Bone marrow (tissue), 2 donors: ENCODE measurements at places on chromosomes 4 and X.

GRCh38 chr4:113636438-113636818 is 125.1 kb downstream of the CAMK2D start:
- DNase-seq: peak; percentile 37

DNA sequence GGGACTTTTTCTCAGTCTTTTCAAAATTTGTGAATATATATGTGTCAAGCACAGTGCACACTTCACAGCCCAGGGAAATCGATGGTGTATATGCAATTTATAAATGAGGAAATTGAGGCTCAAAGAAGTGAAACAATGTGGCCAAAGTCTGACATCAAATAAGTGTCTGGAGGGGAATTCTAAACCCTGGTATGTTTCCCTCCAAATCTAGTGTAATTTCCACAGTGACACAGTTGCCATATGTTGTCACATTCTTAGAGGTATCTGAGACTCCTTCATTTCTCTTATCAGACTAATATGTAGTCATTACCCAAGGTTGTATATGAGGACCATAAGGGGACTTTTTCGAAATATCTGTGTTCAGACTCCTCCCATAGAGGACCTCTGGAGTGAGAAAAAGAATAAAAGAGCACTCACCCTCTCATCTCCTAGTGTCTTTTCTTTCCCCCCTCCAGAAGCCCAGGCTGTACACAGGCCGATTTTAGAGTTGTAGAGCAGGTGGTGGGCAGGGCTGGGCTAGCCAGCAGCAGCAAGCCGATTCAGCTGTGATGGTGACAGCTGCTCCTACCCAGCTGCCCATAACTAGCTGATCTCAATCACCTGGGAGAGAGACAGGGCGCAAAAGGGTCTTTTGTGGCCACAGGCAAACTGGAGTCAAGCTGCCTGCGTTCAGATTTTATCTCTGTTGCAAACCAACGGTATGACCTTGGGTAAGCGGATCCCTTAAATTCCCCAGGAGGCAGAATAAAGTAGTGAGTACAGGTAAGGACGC is 55.1 kb downstream of the CLCN5 start:
- no peak for DNase-seq

DNA sequence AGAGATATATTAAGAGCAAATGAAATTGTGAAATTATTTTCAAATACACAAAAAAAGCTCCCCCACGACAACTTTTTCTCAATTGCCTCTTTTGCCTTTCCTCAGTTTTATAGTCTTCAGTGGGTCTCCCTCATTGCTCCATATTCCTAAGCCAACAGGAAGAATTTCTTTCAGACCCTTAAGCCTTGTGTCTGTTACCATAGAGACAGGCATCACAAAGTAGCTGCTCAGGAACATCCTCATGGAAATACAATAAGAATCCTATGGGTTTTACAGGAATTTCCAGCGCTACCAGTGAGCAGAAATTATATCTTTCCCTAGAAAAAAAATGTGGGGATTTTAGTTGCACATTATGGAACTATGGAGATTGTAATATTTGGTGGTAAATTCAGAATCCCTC is 121.9 kb upstream of the DMD start:
- no peak for DNase-seq

DNA sequence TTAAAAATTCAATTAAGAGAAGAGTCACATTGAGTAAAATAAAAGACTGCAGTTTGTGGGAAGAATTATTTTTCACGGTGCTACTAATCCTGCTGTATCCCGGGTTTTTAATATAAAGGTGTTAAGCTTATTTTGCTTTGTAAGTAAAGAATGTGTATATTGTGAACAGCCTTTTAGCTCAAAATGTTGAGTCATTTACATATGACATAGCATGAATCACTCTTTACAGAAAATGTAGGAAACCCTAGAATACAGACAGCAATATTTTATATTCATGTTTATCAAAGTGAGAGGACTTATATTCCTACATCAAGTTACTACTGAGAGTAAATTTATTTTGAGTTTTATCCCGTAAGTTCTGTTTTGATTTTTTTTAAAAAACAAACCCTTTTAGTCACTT is 39.7 kb downstream of the IRS4 start:
- DNase-seq: no peak

- no peak for DNase-seq
These were observed 78.5 kb downstream of the ELOVL6 start for GRCh38 chr4:110119880-110120279.

- DNase-seq: no peak
These were observed 9.0 kb upstream of the BCOR start for GRCh38 chrX:40106676-40107290.

DNA sequence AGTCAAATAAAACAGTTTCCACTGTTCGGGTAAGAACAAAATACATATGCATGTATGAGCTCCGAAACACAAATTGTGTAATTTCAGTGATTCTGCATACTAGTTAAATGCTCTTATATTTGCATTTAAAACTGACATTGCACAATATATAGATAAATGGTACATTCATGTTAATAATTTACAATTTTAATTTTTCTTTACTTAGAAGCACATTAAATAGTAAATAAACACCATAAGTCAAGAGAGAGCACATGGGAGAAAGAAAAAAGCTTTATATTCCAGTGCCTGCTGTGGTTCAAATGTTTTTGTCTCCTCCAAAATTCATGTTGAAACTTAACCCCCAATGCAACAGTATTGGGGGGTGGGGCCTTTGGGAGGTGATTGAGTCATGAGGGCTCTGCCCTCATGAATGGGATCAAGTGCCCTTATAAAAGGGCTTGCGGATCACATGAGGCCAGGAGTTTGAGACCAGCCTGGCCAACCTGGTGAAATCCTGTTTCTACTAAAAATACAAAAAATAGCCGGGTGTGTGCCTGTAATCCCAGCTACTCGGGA is 322.9 kb downstream of the BCOR start:
- DNase-seq: no peak

DNA sequence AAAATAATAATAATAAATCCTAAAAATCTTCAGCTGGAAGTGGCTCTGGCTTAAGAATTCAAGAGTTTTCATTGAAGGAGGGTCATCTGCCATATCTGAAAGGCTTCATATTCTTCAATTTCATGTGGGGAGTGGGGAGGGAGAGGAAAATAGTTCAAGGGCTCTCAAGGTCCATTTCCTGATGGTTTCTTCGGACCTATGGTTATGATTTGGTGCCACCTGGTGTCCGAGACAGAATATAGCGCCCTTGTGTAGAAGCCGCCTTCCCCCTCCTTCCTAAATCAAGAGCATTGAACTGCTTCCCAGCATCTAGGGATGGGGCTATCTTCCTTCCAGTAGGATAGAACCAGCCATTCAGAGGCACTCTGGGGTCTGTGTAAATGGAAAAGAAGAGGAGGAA is 34.3 kb downstream of the NLGN3 start:
- DNase-seq: peak; percentile 0

- DNase-seq: no peak
These were observed 57.4 kb downstream of the RAPGEF2 start for GRCh38 chr4:159160242-159160641.

GRCh38 chrX:120653000-120653399 is 23.1 kb upstream of the C1GALT1C1 start:
- DNase-seq: no peak

DNA sequence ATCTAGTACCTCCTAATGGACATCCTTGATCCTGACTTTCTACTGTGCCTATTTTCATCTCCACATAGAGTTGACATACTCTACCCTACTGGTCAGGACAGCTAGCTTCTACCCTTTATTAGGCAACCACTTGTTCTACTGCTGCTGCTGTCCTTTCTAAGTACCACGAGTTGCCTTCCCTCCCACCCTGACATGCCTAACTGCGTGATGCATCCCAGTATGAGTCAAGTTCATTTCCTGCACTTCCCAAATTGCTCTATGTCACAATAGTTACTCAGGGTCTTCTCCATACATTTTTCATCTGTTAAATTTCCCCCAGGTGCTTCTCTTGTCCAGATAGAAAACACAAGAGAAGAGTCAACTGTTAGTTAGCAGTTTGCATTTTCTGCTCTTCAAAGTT is 133.4 kb downstream of the TBC1D19 start:
- no peak for DNase-seq

GRCh38 chr4:26503427-26503826 is 13.1 kb upstream of the CCKAR start:
- no peak for DNase-seq

DNA sequence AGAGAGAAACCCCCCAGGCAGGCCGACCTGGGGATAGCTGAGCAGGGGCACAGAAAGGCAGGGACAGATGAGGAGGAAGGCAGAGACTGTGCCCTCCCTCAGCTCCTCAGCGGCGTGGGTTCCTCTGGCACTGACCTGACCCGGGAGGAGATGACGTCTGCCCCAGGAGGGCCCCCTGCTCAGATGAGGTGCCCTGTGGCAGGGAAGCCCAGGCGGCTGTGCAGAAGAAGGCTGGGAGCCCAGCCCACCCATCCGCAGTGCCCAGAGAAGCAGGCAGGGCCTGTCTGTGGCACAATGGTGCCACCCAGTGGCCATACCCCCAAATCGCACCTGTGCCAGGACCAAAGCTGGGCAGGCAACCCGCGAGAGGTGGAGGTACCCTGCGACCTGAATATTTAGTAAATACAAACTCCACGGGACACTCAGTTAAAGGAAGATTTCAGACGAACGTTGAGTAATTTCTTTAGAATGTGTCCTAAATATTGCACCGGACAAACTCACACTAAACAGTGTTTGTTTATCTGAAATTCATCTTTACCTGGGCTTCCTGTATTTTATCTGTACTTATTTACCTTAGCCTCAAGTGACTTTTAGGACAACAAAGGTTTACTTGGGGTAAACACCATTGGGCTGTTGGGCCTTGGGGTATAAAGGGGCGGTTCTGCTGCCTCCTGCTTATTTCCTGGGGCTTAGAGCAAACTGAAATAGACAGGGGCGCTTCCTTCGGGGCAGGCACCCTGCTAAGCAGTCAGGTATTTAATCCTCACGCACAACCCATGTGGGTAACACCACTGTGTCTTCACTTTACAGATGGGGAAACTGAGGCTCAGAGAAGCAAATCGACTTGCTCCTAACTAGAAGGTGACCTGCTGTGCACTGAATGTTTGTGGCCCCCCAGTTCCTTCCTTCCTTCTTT is 46.5 kb upstream of the HMX1 start:
- peak; percentile 1 for DNase-seq
